ENCODE measurements at places on chromosomes 5 and 9.

- DNase-seq: no peak
These were observed 30.4 kb downstream of the DUSP1 start for GRCh38 chr5:172740428-172741205.

GRCh38 chr5:61353293-61353692 lies 21.2 kb downstream of the ZSWIM6 start:
- DNase-seq: no peak

GRCh38 chr9:131912671-131913070 lies 167.0 kb downstream of the MED27 start:
- DNase-seq: no peak

DNA sequence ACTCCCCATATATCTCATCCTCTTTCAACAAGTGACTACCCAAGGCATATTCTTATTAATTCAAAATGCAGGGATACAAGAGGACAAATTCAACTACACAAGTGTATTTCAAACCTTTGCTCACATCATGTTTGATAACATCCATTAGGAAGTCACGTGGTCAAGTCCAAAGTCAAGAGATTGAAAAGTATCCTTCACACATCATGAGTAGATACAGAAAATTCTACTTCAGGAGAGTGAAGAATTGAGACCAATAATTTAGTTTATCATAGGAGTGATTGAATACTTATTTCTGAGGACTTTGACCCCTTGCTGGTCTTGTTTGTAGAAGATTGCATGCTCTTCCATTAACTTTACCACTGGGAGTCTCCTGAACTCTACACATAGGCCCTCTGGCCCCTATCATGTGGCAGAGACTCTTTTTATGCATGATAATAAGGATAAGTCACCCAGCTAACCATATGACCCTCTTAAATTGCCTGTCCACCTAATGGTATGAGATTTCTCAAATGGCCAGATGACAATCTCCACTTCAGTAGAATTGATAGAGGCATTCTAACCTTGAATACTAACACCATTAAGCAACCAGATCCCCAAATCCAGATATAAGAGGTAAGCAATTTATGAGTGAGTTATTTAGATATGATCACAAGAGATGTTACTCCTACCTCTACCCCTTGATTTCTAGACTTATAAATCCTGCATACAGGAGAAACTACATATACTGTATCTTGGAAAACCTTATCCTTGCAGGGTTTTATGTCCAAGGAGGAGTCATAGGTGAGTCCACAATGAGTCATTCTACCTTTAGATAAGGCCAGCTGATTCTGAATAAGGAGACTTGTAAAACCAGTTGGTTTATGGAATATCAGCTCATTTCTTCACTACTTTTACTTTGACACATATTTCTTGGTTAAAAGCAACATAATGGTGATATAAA lies 26.6 kb upstream of the SLC46A2 start:
- DNase-seq: no peak

GRCh38 chr5:88748666-88749065 lies 134.3 kb downstream of the MEF2C start:
- no peak for DNase-seq

- DNase-seq: no peak
These were observed 376.5 kb downstream of the SH3GL2 start for GRCh38 chr9:17955409-17955808.

DNA sequence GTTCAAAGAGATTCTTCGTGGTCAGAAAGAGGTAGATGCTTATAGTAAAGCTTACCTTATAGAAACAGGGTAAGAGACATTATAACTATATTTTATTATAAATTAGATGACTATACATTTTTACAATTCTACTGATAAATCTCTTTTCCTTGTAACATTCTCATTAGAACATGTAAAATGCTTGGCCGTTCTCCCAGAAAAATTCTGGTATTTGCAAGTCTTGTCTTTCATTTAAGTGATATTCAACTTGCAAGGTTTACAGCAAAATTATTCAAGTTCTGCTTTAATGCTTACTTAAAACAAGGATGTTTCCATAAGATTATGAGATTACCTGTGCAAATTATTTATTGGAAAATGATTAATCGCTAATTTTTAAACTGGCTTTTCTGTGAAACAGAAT lies 41.3 kb upstream of the CDH18 start:
- DNase-seq: no peak

- no peak for DNase-seq
These were observed 267.3 kb downstream of the MTRR start for GRCh38 chr5:8136271-8136670.

GRCh38 chr9:69809304-69809863 lies 11.2 kb upstream of the CFAP95 start:
- DNase-seq: no peak

GRCh38 chr5:115507681-115508080 lies 36.9 kb downstream of the FEM1C start:
- DNase-seq: no peak

DNA sequence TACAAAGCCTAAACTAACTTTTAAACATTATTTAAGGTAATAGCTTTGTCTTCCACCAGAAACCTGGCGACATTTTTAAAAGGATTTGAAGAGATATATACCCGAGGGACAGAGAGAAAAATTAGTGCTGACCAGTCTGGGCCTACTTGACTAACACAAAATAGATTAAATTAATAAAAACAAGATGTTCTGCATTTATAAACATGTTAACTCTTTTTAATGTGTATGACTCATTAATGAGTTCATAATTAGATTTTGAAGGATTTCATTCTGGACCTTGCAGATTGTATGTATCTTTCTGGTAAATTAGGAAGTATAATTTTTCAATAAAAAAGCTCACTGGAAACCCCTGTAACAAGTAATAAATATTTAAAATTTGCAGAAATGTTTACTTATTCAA lies 459.1 kb upstream of the CDH9 start:
- no peak for DNase-seq

GRCh38 chr5:158968150-158968549 lies 131.6 kb downstream of the EBF1 start:
- no peak for DNase-seq

DNA sequence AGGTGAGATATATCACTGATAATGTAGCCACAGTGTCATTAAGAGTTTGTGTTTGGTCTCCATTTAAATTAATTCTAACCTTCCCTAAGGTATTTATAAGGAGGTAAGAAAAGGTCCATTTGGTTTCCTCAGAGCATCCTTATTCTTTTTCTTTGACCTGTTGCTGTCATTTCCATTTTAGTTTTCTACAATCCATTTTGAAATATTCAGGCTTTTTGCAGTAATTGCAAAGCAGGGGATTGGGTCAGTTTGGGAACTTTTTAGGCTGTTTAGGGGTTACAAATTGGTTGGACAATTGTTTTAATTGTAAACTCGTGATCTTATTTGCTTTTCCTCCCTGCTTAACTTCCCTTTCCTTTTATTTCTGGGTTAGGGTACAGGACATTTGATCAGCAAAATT lies 42.6 kb upstream of the PDZD2 start:
- DNase-seq: no peak

- DNase-seq: no peak
These were observed 16.9 kb downstream of the ADAMTSL1 start for GRCh38 chr9:18490641-18491370.

GRCh38 chr5:77644371-77645157 lies 6.1 kb upstream of the OTP start:
- no peak for DNase-seq

DNA sequence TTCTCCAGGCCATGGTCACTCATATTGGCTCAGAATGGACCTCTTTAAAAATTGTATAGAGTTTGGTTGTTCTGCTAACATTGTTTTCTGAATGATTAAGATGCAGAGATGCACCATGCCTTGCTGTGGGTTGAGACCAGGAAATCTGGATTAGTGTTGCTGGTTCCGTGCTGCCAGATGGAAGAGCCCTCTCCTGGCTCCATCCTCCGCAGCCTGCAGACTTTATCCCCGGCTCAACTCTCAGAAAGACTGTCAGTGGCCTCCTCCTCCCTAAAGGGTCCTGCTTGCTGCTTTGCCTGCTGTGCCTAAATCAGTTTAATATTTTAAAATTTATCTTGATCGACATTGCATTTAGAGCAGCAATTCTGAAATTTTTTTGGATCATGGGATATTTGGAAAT lies 196.7 kb downstream of the TENT4A start:
- no peak for DNase-seq

DNA sequence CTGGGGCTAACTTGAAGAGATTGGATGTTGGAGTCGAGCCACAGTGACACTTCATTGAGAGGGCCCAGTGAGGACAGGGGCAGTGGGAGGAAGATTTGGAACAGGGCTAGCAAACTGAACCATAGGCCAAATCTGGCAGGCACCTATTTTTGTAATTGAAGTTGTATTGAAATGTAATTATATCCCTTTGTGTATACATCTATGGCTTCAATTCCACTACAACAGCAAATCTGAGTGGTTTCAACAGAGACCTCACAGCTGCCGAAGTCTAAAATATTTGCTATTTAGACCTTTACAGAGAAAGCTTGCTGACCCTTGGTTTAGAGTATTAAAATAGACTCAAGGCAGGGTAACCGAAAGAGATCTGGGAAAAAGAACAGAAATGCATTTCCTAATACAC lies 4.7 kb upstream of the TNFSF8 start:
- no peak for DNase-seq

DNA sequence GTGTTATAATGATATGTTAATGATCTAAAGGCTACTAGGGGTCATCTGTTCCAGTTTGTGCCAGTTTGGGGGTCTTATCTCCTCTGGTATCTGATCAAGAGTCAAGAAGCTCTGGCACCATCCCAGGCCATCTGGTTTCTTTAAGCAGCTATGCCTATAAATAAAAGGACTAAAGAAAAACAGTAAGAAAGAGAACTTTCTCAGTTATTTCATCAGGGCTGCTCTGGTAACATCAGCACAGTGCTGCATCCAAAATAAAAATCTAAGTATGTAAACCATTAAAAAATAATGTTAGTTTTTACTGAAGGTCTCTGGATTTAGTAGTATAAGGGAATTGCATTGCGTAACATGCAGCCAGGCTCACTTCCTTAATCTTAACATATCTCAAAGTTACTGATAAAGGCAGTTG lies 185.0 kb downstream of the NR2F1-AS1 start:
- DNase-seq: no peak

DNA sequence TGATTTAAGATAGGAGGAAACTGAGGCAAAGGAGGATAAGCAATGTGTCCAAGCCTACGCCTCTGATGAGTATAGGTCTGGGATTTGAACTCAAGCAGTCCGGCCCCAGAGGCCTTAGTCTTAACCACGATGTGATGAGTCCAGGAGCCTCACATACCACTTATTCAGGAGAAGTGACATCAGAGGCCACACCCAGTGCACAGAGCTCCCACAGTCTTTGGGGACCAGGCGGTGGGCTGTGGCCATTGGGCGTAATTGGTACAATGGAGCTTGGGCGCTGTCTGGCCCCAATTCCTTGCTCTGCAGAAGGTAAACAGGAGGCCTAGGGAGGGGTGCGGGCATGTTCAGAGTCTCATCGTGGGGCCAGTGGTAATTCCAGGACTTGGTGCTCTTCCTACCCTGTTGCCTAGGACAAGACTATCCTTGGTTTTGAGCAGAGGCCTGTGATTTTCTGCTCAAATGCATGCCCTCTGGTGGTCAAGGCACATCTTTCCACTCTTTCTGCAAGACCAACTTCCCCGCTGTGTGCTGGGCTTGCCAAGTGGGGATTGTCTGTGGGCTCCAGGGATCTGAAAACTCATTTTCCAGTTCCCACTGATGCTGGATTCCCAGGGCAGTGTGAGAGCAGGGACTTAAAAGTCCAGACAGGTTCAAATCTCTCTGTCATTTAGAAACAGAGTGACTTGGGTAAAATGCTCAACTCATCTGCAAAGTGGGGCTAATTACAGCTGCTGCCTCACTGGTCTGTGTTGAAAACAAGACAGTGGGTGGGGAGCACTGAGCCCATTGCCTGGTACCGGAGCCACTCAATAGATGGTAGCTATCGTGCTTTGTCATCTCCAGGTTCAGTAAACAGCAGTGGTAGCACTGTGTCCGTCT lies 15.8 kb downstream of the NDST1 start:
- no peak for DNase-seq

- no peak for DNase-seq
These were observed 44.1 kb upstream of the SHISAL2B start for GRCh38 chr5:64646169-64646568.

- no peak for DNase-seq
These were observed 6.4 kb downstream of the SLC6A3 start for GRCh38 chr5:1438871-1439270.

GRCh38 chr5:89388872-89389271 lies 505.9 kb upstream of the MEF2C start:
- DNase-seq: no peak

GRCh38 chr5:42989190-42989589 lies 50.9 kb downstream of the ANXA2R start:
- no peak for DNase-seq

GRCh38 chr5:10351199-10351905 lies 2.1 kb upstream of the MARCHF6 start:
- DNase-seq: no peak

- DNase-seq: no peak
These were observed 315.9 kb downstream of the KDM4C start for GRCh38 chr9:7073706-7074105.

DNA sequence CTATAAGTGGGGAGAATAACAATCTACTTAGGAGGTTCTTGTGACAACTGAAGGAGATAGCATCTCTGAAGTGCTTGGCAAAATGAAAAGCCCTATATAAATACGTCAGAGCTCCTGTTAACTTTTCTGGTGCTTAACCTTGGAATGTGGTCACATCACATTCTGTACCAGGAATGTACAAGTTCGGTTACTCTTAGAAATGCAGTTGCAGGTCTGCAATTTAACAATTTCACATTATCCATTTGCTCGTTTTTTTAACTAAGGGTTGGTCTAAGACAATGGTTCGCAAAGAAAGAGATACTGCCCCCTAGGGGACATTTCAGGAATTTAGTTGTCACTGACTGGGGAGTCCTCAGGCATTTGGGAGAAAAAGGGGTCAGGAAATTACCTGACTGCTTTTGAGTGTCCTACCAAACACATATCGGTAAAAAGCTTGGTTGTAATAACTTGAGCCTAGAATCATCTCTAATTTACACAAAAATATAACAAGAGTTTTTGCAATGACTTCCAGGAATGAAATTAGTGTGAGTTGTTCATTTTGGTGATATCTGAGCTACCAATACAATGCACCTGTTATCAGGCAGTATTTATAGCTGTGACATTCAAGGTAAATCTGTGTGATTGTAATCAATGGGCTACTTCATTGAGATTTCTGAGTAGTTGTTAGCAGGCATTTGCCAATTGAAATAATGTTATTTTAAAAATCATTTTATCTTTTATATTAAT lies 5.4 kb upstream of the HBEGF start:
- peak; percentile 37 for DNase-seq

GRCh38 chr9:29773676-29774075 lies 2200.4 kb upstream of the C9orf72 start:
- no peak for DNase-seq

All from stimulated activated CD8-positive, alpha-beta memory T cell treated with anti-CD3 and anti-CD28 coated beads, Interleukin-15, amount 100 ng/mL, for 48 hours (primary cell).